ENCODE measurements at places on chromosomes 7 and 10.

- DNase-seq = no peak
These were observed 183.7 kb upstream of the FEZF1 start for GRCh38 chr7:122488241-122488640.

DNA sequence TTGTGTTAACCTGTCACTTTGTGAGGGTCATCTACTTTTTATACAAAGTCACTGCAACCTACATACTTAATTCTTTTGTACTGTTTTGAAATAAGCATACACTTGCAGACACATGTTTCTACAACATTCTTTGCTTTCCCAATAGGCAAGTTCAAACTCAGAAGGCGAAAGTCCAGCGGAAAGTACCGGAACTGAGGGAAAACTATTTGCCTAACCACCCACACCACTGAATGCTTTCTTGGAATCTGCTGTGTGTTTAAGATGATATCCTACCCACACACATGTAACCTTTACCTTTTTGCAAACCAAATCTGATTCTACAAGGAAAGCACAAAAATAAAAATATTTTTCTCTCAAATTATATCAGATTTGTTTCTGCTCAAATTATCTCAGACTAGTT is 139.4 kb upstream of the AGR3 start:
- DNase-seq = no peak

GRCh38 chr10:84337199-84337598 is 8.8 kb downstream of the CCSER2 start:
- DNase-seq = no peak

- DNase-seq = no peak
These were observed 86.0 kb downstream of the ARID5B start for GRCh38 chr10:61987537-61987936.

GRCh38 chr7:31815796-31816195 is 128.8 kb downstream of the PPP1R17 start:
- no peak for DNase-seq

Data from stimulated activated CD8-positive, alpha-beta memory T cell treated with anti-CD3 and anti-CD28 coated beads, Interleukin-7, amount 100 ng/mL, for 1 hour (primary cell).